H9 (cell line): ENCODE measurements at places on chromosomes 3 and 15.

GRCh38 chr3:140629357-140630137 is 48.3 kb upstream of the TRIM42 start:
- DNase-seq: no peak

GRCh38 chr3:15490158-15490557 is 31.3 kb downstream of the COLQ start:
- DNase-seq: no peak

DNA sequence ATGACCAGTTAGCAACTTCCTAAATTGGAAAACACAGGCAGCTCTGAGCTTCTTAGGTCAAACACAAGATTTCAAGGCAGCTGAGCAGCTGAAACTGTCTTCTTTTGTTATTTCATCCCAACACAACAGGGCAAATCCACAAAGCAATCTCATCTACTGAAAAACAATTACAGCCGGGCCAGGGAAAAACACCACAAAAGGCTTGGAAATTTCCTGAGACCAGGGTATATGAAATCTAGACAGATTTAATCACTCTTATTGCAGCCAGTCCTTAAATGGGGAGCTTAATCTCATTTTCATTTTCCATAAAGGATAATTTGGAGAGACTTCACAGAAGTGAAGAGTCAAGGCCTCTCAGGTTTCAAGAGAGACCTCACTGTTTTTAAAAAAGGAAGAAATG is 181.8 kb downstream of the SSR3 start:
- no peak for DNase-seq

- DNase-seq: no peak
Measured at GRCh38 chr3:42892169-42892568, 13.8 kb upstream of the ZNF662 start.

DNA sequence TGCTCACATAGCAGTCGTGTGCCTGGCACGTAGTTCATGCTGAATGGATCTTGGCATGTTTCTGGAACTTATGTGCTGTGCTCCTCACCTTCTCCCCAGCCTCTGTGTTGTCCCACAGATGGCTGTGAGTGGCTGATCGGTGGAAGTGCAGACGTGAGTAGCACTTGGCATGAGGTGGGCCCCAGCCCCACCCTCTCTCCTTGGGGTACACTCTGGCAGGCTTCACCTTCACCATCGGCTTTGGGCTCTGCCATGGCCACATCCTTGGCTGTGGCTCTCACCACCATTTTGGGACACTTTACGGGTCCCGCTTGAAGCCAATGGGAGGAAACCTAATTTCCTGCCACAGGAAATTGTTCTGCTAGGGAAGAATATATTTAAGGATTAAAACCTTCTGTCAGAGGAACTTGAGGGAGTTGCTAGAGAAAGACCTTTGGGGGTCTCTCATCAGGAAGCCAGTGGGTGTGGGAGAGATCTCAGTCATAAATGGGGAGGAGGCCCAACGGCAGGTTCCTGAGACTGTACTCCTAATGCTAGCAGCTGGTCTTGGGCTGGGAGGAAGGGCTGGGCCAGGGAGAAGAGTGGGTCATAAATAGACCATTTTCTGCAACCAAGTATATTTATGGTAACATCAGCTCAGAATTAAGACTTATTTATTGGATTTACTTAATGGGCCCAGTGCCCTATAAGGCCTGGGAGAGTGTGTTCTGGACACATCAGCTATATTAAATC is 92.3 kb downstream of the SMAD3 start:
- no peak for DNase-seq

DNA sequence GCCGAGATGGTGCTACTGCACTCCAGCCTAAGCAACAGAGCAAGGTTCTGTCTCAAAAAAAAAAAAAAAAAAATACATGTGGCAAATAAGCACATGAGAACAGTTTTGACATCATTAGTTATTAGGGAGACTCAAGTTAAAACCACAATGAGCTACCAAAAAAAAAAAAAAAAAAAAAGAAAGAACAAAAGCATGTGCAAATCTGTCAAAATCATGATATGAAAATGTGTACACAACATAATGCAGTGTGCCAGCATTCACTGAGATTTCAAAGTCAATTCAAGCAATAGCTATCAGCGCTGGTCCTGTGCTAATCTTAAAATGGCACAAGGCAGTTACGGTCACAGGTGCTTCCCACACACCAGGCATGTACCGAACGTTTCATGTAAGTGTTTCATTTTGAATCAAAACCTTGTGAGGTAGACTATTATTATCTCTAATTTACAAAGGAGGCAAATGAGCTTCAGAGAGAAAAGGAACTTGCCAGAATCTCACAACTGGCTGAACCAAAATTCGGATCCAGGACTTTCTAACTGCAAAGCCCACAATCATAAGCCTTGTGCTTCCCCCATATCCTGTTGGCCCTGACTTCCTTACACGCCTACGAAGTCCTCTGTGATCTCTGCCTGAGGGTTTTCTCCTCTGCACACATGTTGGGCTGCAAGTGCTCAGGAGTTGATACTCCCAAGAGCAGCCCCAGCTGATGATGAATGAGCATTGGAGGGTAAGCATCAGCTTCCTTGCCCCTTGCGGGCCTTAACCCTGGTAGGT is 200.1 kb upstream of the PROK2 start:
- DNase-seq: no peak

DNA sequence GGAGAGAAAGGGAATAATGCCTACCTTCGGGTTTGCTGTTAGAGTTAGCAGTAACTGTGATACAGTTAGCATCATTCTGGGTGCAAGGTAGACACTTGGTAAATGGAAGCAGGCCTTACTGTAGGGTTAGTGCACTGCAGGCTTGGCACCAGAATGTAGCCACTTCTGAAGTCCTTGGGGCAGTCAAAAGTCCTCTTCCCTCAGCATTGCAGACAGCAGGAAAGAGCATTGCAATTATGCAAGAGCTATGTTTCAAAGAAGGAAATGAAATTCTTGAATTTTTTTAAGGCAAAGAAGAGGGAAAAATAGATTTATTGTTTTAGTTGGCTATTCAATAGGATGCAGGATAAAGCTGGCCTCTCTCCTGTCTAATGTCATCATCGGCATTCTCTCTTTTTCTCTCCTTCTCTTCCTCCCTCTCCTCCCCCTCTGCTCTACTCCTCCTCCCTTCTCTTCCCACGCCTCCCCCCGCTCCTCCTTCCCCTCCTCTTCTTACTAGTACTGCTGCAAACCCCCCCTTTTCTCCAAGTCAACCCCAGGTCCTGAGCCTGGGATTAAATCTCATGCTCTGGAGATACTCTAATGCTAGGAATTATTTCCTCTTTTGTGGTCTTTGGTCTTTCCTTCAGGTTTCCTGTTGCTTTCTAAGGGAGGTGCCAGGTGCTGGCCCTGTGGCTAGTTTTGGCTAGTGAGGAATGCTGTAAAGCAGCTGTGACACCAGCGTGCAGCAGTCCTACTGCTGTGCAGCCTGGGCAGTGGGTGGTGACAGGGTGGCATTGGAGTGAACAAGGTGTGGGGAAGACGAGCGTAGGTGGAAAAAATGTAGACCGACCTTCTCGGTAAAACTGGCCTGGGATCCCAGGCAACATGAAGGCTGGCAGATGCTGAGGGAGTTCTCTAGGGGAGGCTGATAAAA is 21.7 kb downstream of the EEFSEC start:
- DNase-seq: no peak
